HFFc6 (cell line): ENCODE measurements at places on chromosomes 5 and 9. TPM values are rescaled to one million over a fixed set of nuclear protein-coding genes. Genes with fewer than 3 reads are reported as not detected.

PCDHGA4 gene
- total RNA-seq, result 3.7 to 4.4 TPM (median 3.9 TPM) in 3 replicates

DNA sequence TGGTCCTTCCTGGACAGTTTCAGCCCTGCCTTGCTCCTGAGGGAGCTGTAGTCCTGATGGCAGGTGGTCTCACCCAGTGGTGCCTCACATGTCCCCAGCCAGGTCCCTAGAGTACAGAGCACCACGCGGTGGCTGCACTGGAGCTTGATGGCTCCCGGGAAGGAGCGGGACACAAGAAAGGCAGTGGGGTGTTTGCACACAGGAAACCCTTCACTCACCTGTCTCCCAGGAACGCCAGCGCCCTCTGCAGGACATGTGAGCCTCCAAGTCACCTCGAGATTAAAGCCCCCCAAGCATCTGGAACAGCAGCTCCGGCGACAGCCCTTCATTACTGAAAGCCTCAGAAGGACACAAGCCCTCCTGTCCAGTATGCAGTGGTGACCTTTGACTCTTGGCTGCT is 19.9 kb upstream of the TMEM250 start:
- no peak for DNase-seq
- peaks cover 36% of the 10 kb centered on the region for H3K27me3 ChIP-seq

SMIM32 gene
- not detected in 3 replicates for total RNA-seq

DNA sequence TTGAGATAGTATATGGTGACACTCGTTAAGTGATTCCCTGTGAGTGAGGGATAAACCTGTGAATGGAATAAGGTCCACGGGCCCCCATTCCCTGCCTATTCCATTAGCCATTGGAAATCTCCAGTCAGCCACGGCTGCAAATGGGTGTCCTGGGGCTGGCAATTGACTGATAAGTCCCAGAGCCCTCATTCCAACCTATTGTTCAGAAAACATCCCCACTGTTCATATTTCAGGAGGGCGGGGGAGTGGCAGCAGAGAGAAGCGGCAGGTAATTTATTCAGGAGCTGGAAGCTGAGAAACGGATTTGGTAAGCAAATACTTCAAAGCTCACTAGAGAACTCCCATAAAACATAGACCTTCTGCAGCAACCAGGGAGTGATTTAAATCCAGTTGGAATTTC is 42.0 kb downstream of the TMEM174 start:
- no peak overlapping the region for H3K27ac ChIP-seq
- H3K4me3 ChIP-seq, result peak overlapping the region; percentile 81; the same call in 1 of the 2 replicates
- H3K27me3 ChIP-seq, result peaks cover 8% of the 10 kb centered on the region
- peaks cover 23% of the 10 kb centered on the region for H3K4me1 ChIP-seq
- peaks cover 4% of the 10 kb centered on the region for H3K36me3 ChIP-seq

GRCh38 chr5:100551183-100551582 is 16.0 kb downstream of the FAM174A start:
- H3K27ac ChIP-seq, result peak overlapping the region; percentile 71
- peaks cover 45% of the 10 kb centered on the region for H3K4me1 ChIP-seq
- no peak overlapping the region for H3K4me3 ChIP-seq
- H3K27me3 ChIP-seq, result no peaks in the 10 kb centered on the region
- no peaks in the 10 kb centered on the region for H3K36me3 ChIP-seq

DNA sequence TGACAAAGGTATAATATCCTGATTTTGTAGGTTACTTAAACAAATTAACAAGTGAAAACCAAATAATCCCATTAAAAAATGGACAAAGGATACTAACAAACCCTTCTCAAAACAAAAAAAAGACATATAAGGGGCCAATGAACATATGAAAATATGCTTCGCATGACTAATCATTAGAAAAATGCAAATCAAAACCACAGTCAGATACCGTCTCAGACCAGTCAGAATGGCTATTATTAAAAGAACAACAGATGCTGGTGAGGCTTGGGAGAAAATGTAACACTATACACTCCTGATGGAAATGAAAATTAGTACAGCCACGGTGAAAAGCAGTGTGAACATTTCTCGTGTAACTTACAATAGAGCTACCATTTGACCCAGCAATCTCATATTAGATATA is 1542.2 kb upstream of the CDH9 start:
- H3K27ac ChIP-seq, result no peak overlapping the region
- DNase-seq, result no peak
- no peaks in the 10 kb centered on the region for H3K27me3 ChIP-seq
- H3K4me3 ChIP-seq, result no peak overlapping the region

SLCO6A1 gene
- not detected in 2 replicates for total RNA-seq
